ENCODE measurements at places on chromosomes 7 and 10.

DNA sequence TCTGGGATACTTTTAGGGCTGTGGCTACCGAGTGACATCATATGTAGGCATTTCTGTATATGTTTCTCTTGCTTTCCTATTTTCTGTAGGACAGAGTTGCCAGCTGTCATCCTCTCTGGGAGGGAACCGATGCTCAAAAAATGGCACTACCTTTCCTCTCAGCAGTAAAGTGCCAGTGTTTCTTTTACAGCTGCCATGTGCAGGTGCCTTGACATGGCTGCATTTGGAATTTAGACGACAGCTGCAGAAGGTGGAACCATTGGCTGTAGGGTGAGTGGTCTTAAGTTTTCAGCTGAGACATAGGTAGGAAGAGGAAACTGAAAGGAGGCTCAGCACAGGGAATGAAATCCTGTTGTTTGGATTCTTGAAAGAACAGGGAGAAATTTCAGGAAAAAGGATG lies 20.2 kb upstream of the RPA3 start:
- DNase-seq, result no peak

- DNase-seq, result no peak
Measured at GRCh38 chr10:13165177-13165576, 3.8 kb downstream of the MCM10 start.

DNA sequence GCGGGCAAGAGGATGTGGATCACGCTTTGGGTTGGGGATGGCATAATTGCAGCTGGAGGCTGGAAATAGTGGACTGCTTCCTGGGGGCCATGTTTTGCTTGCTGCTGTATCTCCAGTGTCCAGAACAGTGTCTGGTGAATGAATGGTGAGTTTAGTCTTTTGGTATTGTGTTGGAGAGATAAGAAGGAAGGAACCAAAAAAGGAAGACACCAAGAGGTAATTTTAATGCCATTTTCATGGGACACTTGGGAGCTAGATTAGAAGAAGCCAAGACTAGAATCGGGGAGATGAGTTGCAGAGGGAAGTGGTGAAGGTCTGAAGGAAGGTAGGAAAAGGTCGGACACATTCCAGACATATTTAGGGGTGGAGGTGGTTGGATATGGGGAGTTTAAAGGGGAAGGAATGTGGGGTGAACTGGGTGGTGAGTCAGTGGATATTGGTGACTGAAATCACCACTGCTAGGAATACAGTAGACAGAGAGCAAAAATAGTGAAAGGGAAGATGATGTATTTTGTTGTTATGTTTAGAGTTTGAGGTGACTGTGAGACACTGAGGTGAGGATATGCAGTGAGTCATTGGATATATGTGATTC lies 76.7 kb downstream of the CCNY start:
- DNase-seq, result no peak

DNA sequence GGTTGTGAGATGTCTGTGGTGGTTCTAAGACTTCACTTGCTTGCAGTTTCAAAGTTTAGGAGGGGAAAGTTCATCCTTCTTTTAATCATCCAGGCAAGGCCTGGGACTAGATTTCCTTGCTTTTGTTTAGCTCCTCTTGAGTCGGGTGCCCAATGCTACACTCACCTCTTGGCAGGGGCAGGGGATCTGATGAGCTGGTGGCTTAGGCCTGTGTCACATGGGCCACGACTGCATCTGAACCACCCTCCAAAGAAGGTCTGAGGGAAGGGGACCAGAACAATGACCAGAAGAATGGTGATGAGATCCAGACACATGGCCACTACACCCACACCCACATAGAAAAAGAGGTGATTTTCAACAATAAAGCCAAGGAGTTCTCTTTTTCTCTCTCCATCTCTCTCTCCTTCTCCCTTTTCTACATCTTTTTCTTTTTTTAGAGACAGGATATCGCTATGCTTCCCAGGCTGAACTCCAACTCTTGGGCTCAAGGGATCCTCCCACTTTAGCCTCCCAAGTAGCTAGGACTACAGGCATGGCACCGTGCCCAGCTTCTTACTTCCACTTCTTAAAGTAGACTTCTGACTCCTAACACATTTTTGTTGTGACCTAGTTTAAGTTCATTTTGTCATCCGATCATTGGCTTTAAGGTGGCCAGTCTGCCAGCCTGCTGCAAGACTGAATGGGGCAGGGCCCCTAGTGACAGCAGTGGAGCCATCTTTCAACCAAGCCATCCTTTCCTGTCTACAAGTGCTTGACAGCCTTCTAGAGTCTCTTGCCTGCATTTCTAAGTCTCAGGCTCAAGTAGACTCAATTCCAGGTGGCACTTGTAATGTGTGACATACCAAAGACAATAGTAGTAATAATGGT lies 350.9 kb downstream of the RNLS start:
- no peak for DNase-seq

GRCh38 chr7:55532150-55532917 lies 40.0 kb downstream of the VOPP1 start:
- no peak for DNase-seq

DNA sequence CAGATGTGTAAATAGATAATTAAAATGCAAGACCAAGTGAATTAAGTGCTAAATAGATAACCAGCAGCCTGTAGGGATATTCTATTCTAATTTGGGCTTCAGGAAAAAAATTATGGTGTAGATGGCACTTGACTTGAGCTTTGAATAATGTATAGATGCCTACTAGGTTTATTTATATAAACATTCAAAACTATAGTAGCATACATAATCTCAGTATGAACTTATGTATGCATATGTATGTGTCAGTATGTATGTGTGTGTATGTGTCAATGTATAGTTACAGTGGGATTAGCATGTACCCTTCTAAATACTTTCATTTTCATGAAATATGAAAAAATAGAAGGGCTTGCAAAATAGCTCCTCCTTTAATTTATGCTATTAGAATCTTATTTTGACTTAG lies 207.3 kb upstream of the PPP1R3A start:
- DNase-seq, result no peak

DNA sequence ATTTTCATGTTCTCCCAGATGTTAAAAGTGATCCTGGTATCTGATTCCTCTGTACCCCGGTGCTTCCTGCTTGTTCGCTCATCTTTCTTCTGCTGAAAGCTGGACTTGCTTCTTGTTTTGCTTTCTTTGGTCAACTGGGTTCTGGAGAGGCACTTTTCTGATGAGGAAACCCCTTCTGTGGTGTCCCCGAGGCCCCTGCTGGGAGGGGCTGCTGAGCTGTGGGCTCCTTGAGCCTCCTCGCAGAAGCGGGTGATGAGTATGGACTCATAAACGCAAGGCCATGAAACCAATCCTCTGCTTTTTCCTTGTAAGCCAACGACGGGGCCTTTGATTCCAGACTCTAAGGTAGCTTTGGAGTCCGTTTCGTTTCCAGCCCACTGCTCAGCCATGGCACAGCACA lies 7.8 kb downstream of the WIPI2 start:
- no peak for DNase-seq

DNA sequence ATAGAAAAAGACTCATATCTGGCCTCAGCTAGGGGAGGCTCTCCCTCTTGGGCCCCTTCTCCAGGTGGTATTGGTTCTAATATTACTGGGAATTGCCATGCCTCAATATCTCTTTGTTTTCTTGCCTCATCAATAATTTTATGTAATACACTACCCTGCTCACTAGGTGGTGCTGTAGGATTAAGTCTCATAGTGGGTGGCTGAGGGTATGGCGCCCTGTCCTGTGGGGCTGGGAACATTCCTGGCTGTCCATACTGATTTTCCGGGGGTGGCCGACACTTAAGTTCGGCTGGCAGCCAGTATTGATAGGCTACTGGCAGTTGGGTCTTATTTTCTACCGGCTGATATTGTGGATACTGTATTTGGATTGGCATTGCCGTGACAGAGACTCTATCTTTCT lies 9.0 kb upstream of the TAS2R3 start:
- no peak for DNase-seq

- DNase-seq, result no peak
Measured at GRCh38 chr7:130880668-130881067, 146.7 kb upstream of the KLF14 start.

DNA sequence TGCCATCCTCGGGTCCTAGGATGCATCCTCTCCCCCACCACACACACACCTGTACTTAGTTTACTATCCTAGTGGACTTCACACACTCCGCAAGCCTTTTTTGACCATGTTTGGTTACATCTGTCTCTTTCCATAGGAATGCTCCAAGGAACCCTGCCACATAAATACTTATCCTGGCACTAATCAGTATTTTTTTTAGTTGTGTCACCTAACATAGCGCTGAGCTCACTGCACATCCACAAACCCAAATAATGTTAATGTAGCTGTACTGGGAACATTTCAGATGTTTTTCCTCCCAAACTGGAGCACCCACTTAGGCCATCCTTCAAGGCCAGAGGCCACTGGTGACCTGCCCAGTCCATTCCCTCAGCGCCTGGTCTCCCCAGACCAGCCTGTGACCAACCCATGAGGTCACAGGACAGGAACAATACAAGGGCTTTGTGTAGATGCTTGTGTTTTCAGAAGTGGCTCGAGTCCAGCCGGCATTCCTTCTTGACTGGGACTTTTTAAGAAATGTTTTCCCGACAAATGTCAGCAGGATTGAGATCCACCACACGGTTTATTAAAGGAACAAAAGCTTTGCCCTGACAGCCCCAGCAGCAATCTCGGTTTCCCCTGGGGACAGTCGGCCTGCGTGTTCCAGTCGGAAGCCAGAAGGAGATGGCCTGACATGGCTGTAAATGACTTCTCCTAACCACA lies 181.4 kb downstream of the JCAD start:
- DNase-seq, result no peak

DNA sequence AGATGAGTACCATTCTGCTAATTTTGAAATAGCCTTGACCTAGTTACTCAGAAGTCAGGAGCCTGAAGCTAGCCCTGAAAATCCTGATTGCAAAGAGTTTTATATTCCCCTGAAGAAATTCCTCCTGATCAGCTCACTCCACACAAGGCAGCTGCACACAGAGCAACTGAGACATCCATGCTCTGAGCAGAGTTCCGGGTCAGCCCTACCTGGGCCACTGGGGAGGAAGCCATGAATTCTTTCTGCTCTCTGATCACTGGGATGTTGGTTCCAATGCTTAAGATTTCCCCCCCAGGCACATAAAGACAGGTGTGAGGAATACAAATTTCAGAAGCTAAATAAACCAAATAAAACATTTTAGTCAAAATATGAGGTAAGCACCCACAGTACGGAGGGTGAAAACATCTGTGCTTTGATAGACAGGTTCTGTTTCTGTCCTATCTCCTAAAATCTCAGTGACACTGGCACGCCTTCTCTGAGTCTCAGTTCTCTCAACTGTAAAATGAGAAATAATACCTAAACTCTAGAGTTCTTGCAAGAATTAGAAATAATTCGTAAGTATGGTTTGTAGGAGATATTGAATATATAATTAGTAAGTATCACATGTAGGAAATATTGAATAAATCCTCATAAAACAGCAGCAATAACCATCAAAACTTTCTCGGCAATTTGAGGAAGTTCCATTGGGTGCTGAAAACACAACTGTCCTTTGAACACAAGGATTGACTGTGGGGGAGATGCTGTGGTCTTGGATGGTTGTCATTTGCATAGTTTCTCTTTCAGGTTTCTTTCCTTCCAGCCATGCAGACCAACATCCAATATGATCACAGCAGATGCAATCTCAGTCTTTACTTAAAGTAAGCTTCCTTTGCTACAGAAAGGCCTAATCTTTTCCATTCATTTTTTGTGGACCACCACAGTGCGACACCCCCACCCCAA lies 133.0 kb upstream of the TNS3 start:
- DNase-seq, result no peak

DNA sequence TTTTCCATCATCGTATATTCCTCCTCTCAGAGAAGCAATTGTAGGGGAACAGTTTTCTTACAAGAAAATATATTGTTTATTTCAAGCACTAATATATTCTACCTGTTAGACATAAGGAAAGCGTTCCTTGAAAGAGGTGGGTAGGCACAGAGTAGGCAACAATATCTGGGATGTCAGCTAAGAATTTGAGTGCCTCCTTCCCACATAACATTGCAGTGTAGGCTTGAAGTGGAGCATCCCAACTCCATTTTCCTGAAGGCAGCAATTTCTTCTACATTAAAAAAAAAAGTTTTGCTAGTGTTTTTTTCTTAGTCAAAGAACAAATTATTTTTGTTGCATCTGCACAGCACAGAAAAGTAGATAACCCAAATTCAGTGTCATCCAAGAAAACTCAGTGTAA lies 20.8 kb downstream of the BCAP29 start:
- no peak for DNase-seq

- no peak for DNase-seq
Measured at GRCh38 chr10:52895059-52895458, 122.5 kb upstream of the MBL2 start.

DNA sequence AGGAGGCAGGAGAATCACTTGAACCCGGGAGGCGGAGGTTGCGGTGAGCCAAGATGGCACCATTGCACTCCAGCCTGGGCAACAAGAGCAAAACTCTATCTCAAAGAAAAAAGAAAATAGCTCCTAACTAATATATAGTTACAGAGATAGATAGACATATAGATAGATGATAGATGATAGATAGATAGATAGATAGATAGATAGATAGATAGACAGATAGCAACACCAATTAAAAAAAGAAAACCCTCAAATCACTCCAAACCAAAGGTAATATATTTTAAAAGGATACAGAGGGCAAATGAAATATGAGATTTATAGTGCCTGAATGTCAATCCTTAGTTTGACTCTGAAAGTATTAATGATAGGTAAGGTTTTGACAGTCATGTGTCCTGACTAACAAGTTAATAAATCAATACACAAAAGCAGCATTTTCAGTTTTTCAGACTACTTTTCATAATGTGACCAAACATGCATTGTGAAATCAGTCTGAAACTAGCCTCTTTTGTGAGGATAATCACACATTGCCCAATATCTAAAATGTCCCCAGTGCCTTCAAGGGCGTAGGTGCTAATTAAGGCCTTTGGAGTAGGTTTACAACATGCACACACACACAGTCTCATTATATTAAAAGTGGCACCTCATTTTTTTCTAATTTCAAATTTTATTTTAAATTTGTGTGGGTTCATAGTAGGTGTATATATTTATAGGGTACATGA lies 61.2 kb downstream of the BPGM start:
- no peak for DNase-seq

DNA sequence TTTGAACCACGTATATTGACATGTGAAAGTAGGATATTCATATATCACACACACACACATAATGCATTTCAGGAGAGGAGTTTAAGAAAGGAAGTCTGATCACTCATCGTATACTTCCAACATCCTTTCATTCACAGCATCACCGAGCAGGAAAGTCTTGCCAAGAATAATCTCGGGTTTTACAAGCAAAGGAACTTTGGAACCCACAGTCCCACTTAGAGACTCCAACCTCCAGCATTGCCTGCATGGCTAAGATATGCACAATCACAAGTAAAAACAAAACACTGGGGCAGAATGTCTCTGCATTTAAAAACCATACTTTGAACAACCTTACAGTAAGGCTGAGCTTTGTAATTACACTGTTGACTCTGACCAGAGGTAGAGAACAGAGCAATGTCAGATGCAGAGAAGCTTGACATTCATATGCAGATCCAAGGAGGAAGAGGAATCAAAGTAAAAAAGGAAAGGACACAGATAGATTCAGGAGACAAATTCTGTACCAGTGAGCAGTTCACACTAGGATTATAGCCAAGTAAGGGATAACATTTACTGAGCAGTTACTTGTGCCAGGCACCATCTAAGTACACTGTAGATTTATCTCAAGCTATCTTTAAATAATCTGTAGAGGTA lies 14.8 kb downstream of the THSD7A start:
- DNase-seq, result no peak
